ENCODE measurements at places on chromosomes 3 and 15.

- no peak for DNase-seq
Observed at GRCh38 chr15:70272565-70273355, 175.0 kb upstream of the TLE3 start.

DNA sequence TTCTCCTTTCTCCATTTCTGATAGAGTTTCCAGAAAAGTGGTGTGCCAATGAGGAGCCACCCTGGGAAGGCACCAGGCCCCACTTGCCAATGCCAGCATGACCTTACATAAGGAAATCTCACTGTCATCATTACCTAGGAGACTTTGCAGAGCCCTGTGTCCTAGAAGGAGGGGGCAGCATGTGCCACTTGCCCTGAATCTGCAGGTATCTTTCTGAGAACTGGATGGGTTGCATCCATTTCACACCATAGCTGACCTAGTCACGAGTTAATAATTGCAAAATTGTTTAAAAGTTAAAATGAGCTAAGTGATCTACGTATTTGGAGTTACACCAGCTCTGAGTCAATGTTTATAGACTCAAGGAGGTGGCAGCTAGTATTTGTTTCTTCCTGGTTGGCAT, 14.3 kb downstream of the CA12 start:
- DNase-seq = no peak

GRCh38 chr3:64291345-64291744, 66.1 kb upstream of the PRICKLE2 start:
- DNase-seq = peak; percentile 95

GRCh38 chr3:50519471-50520089, 16.1 kb upstream of the CACNA2D2 start:
- DNase-seq = peak; percentile 28

DNA sequence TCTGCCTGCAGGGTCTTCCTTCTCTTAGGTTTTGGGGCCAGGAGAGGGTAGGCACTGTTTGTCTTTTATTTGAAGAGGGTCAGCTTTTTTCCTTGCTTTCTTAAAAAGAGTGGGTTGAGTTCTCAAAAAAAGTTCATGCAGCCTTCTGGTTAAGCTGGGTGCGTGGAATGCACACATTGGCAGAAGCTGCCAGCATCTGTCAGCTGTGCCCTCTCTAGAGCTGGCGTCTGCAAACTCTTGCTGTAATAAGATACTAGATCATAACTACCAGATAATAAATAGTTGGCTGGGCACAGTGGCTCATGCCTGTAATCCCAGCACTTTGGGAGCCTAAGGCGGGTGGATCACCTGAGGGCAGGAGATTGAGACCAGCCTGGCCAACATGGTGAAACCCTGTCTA, 373.4 kb downstream of the OCA2 start:
- no peak for DNase-seq

DNA sequence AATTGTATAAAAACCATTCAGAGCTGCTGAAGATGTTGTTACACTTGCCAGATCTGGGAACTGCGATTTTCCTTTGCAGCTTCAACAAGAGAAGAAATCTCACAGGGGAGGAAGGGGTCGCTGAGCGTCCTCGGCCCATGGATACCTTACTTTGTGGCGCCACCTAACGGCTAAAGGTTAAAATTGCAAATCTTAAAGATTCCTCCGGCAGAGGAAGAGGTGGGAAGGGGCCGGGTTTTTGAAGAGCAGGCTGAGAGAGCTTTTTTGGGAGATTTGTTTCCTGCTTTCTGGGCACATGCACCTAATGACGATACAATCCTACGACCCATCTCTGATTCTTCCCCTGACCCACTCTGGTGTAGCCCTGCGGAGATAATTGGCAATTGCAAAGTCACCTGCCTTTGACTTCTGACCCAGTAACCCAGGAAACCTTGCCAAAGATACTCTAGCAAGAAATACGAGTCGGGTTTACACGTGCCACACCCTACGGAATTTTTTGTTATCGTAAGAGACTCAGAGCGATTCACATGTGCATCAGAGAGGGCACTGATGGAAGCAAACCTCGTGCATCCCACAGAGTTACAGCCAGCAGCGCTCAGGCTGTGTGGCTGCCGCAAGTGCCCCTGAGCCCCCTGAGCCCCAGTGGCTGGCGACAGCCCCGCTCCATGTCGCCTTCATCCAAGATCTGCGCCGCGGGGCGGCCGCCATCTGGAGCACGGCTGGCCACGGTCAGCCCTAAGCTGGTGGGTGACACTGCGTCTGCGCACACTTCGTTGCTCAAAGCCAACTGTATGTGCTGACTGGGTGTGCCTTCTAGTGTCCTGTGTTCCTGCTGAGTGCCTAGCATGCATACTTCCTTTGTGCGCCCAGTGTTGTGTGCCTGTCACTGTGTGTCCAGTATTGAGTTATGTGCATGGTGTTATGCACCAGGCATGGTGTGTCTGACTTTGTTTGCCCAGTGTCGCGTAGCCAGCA, 55.2 kb upstream of the CHRNA7 start:
- no peak for DNase-seq

- DNase-seq = no peak
Observed at GRCh38 chr3:195257454-195258448, 13.2 kb downstream of the XXYLT1 start.

DNA sequence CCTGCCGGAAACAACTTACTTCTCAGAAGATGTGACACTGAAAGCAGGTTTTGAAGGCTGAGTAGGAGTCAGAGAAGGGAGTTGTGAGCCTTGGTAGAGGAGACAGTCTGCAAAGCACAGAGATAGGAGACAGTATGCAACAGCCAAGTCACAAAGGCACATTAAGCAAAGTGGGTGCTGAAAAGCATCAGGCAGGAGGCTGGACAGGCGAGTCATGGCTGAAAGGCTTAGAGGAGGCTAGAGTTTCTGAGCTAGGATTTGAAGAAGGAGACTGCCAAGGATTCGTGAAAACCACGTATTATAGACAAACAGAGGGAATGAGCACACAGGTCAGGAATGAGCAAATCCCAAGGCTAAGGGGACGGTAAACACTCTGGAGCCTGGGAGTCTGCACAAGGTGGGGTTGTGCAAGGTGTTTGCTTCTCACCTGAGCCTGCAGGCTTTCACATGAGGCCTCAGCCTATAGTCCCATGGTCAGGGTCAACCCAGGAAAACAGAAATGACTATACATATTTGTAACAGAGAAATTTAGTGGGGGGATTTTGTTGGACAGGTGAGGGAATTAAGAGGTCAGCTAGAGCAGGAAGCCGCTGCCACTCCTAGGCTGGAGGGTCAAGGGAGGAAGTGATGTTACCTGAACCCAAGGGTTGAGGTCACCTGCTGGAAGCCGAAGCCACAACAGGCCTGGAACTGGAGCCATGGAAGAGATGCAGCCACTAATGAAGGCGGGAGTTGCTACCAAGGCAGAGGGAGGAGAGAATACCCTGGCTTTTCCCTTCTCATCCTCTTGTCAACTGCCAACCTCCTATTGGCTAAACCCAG, 23.1 kb upstream of the TRIM71 start:
- DNase-seq = no peak

GRCh38 chr3:132325103-132325606, 7.9 kb downstream of the ACP3 start:
- DNase-seq = no peak

DNA sequence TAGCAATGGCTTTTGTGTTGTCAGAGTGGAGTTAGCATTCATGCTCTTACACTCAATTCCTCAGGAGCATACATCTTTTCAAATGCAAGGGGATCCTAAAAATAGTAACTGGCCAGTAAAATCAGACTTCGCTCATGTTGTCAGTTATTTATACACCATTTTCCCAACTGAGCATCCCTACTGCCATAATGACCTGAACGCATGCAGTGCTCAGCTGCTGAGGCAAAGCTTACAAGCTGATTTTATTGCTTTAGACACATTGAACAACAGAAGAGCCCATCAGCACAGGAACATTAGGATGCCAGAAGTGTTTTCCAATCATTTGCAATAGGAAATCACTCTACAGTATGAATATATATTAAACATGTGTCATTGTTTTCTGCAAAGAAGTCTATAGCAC, 689.7 kb upstream of the BCHE start:
- DNase-seq = no peak

GRCh38 chr15:72198356-72199204, 993 bp upstream of the GRAMD2A start:
- DNase-seq = no peak

DNA sequence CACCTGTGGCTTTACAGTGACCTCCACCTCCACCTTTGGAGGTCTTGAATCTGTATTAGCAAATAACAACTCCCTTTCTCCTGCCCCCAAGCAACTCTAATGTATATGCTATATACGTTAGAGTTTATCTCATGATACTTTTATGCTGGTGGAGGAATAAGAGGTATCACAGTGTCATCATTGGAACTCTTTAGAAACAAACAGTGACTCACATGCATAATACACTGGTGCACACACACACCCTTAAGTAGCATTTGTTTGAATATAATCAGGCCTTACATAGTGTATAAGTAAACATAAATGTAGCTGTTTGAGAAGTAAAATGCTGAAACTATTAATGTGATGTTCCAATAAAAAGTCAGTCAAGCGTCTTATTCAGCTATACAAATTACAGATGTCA, 280.2 kb upstream of the C2CD4B start:
- peak; percentile 61 for DNase-seq

DNA sequence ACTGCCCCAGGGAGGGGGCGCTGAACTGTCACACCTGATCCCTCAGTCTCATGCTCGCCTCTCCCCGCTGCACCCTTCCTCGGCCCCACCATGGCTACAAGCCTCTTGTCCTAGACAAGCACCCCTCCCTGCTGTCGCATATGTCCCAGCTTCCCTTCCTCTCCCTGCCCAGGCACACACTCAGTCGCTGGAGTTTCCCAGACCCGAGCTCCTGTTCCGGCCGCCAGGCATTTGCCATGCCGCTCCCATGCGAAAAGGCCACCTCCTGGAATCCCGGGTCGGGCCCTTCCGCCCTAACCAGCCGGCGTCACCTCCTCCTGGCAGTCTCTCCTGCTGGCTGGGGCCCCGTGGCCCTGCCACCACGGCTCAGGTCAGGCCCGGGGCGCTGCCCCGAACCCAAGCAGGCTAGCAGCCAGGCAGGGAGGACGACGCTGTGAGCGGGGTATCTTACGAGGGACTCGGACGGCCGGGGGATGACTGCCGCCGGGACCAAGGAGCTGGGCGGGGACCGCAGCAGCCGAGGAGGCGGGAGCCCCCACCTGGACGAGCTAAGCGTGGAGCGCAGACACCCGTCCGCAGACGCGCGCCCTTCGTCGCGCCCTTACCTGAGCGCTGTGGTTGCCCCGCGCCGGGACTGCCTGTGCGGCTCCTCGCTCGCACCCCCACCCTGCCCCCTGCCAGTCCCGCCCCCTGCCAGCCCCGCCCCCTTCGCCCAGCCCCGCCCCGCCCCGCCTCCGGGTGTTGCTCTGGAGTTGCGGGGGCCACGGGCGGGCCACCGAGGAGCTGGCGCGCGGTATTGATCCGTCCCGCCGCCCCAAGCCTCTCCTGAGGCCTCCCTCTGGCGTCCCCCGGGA, at the start of gene ALS2CL:
Gene ALS2CL, minus strand, starts transcription at position 642 of the 854 bp plus-strand sequence. CDS start 4,239 bp downstream, outside the sequence.
- no peak for DNase-seq

DNA sequence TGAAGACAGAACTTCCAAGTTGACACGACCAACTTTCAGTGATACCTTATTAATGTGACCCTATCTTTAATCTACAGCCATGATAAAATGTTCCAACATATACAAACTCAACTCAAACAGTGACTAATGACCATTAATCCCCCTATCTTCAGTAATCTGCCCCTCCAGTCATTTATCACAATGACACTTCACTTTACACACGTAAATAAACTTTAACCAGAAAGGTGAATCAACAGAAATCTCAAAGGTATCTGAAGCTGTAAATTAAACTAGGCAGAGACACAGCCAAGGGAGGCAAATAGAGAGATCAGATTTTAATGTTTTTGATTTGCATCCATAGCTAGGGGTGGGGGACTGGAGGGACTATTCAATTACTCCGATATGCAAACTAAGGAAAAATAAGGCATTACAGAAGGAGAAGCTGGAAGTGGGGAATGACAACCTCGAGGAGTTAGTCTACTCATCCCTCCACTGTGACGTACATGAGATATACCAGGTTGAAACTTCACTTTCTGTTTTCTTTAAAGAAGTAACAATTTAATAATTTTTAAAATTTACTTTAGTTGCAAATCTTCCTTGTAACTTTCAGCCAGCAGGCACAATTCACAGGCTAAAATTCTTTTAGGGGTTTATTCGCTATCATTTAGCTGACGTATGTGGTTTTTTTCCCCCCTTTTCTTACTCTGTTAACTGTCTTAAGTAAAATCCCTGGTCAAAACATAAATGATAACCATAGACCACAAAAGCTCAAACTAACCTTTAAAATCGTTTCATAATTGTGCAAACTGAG, 751.0 kb downstream of the ROBO1 start:
- peak; percentile 36 for DNase-seq

DNA sequence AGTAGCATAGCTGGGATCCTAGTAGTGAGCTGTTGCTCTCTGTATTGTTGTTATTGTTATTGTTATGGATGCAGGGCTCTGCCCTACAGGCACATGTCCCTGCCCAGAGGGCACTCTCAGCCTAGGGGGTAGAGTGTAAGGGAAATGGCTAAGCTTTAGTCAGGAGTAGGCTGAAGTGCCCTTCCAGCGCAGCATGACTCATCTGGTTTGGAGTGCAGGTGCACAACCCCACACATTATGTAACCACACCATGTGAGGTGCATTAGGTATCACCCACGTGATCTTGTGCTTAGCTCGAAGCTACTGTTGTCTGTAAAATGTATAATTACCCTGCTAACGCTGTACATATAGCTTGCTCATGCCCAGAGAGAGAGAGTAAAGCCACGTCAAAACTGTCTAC, 48.3 kb upstream of the TIPARP start:
- DNase-seq = no peak

- no peak for DNase-seq
Observed at GRCh38 chr15:57703387-57703786, 3.1 kb upstream of the POLR2M start.

DNA sequence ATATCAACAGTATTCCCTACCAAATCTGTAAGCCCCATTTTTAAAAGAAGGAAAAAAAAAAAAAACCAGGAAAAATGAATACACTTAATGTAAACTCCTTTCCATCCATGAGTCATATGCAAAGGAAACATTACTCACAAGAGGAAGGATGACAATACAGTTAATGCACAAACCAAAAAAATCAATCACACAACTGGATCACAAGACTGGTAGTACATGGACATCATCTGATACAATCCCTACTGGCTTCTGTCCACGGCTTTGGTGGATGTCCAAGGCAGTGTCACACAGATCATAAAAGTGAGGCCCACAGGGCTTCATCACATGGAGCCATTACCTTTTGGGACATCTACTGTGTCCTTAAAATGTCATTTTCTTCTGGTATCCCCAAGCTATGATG, 44.0 kb downstream of the SUCLG2 start:
- peak; percentile 93 for DNase-seq

- DNase-seq = peak; percentile 15
Observed at GRCh38 chr15:69976366-69976994, 121.2 kb downstream of the TLE3 start.

- DNase-seq = no peak
Observed at GRCh38 chr15:56076640-56077039, 83.2 kb upstream of the NEDD4 start.

DNA sequence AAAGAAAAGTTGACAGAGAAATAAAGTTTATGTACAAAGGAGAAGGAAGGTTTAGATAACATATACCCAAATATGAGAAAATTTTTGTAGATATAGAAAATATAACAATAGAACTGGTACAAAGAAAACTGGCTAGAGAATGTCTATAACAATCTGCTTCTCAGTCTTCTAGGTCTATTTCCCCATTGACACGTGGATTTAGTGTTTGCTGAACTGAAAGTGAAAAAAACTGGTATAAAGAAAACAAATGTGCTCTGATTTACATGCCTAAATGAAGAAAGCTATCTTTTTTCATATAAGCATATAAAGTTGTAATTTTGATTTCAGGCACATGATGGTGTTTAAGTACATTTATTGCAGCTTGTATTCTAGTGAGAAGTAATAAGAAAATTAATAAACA, 9.8 kb downstream of the KCNMB2 start:
- DNase-seq = no peak

Measured in HCEC 1CT (cell line).